ENCODE measurements at places on chromosomes 2 and 18. TPM values are rescaled to one million over a fixed set of nuclear protein-coding genes. Genes with fewer than 3 reads are reported as not detected.

Gene DCAF17
- 9.9 TPM for total RNA-seq

DNA sequence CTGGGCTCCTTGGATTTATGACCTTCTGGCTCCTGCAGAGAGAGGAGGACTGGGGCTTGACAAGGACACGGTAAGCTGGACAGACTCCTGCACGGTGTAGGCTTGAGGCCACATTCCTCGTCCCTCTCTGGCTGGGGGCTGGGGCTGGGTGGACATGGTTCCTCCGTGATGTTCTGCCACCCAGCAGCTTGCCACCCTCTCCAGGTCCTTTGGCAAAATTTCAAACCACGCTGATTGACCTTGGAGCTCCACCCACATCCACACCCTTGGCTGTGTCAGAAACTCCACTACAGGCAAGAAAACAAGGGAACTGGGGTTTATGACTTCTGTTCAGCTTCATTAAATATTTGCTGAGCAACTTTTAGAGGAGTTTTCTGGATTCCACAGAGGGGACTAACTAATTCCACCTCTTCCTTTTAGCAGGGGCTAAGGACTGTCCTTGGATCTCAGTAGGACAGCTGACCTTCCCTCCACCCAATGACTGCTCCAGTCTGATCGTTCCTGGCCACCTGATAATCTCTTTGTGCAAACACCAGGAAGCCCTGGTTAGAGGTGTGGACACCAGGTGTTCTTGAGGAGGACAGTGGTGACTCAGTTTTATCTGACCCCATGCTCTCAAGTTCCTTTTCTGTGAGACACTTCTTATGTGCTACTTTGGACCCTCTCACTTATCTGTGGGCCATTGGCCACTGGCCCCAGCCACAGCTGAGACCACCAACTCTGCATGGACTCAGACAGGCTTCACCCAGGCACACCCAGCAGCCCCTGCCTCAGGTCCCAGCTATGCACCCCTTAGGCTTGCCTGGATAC is 29.3 kb downstream of the GPR55 start:
- DNase-seq: no peak

DNA sequence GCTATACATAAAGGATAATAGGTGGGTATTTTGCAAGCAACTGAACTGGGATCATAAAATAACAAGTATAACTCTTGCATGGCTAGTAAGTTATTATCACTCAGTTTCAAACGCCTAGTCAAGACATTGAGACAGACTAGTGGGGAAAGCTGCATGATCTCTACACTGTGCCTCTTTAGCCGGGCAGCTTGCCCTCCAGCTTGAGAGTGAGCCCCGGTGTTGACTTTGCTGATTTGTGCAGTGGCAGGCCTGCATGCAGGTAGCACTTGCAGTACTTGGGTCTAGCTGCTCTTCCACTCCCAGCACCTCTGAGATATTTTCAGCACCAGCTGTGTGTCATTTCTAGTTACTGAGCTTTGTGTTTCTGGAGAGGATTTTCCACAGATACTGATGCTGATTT is 118.8 kb upstream of the DAPL1 start:
- DNase-seq: no peak

DNA sequence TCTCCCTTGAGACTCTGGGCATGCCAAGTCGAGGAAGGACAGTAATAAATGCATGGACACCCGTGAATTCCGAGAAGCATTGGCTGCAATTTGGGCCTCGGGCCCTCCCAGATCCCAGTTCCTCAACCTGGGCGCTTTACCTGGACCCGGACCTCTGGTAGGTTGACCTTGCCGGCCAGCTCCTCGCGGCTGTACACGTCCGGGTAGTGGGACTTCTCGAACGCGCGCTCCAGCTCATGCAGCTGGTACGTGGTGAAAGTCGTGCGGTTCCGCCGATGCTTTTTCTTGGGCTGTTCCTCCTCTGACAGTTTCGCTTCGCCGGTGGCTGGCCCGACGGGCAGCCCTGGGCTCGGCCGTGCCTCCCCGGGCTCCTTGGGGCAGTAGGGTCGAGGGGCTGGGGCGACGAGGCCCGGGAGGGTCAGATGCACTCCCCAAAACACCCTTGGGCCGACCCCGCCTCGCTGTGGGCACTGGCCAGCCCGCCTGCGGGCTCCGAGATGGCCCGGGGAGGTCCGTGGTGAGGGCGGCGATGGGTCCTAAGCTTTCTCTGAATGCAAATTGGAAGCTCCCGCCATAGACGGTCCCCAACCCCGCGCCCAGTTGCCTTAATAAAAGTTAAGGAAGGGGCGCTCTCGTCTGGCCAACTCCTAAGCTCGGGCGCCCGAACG is 899 bp downstream of the RAX start:
- no peak for DNase-seq

GRCh38 chr2:203718087-203718486 is 11.6 kb downstream of the CD28 start:
- no peak for DNase-seq

GRCh38 chr18:55856229-55856628 is 268.2 kb upstream of the TCF4 start:
- no peak for DNase-seq

DNA sequence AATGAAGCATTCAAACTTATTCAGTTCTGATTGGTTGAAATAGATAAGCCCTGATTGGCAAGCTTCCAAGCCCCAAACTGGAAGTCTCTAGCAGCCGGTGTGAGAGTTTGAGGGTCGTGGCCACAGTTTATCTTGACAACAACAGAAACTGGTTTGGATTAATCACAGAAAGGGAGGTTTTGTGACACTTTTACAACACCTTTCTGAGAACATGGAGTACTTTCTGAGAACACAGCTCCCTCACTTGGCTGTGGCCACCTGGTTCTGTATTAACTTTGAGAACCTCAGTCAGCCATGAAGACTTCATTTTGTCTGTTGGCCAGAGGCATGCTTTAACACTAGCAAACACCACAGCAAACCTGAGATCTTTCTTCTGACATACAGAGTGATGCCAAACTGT is 280.7 kb upstream of the VWC2L start:
- DNase-seq: no peak

Gene MYO1B
- total RNA-seq: 41.8 TPM

Gene GTF3C2
- total RNA-seq: 31.3 TPM

DNA sequence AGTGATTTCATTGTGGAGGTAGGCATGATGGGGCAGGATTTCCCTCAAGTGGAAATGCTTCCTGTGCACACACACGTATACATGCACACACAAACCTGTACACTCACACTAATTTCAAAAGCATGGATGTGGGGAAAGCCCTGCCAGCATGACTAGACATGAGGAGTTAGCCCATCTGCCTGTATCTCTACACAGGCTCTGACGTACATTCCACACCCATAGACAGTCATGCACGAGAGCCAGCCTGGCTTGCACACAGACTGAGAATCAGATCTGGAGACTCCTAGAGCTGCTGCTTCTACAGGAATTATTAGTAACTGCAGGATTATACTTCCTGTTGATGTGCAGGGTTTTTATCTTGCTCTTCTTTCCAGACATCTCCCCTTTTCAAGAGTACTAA is 27.3 kb upstream of the NFU1 start:
- DNase-seq: no peak

- DNase-seq: no peak
These were observed 32.7 kb downstream of the SIX3 start for GRCh38 chr2:44974064-44974715.

GRCh38 chr2:11410101-11410500 is 55.9 kb downstream of the E2F6 start:
- no peak for DNase-seq

- no peak for DNase-seq
These were observed 301.9 kb downstream of the LRRTM1 start for GRCh38 chr2:80002568-80003157.

DNA sequence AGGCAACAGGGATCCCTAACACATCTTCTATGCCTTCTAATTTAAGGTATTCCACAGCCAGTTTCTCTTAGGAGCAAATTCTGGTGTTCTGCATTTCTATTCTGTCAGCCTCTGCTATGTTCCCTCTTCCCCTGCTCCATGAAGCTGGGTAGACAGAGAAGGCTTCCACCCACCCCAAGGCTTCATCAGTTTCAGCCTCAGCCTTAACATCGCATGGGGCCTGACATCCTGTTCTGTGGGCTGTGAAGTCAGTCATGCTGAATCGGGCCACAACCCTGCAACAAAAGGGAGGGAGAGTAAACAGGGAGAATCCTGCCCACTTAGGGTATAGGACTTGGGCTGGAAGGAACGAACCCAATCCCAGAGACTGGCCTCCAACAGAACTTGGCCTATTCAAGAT is 70.6 kb upstream of the PPM1B start:
- no peak for DNase-seq

Gene MCEE
- total RNA-seq: 5.3 TPM

DNA sequence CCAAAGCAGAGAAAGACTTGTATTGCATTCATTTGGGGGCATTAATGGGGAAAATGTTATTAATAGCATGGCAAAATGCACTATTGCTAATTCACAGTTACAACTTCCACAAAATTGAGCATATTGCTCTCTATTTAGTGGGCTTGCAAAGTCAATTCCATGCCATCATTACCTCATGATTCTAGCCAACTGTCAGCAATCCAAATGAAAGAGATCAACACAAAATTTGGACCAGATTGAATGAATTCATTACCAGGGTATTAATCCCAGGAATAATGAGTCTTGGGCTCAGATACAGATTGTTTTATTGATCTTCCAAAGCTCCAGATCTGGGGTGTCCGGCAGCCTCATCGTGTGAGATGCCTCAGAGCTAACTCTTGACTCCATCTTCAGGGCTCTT is 38.3 kb downstream of the NXPH2 start:
- DNase-seq: no peak

GRCh38 chr2:176682278-176682677 is 413.0 kb downstream of the MTX2 start:
- DNase-seq: no peak

Gene WDSUB1
- 4.9 TPM for total RNA-seq

GRCh38 chr2:106886916-106887758 is 1.2 kb upstream of the ST6GAL2 start:
- DNase-seq: no peak

GRCh38 chr2:159262226-159262625 is 24.3 kb downstream of the WDSUB1 start:
- DNase-seq: no peak

Gene GCKR
- 0.56 TPM for total RNA-seq

Gene IL36B
- not detected for total RNA-seq

- DNase-seq: no peak
These were observed 332.0 kb downstream of the PIK3C3 start for GRCh38 chr18:42287047-42287446.

DNA sequence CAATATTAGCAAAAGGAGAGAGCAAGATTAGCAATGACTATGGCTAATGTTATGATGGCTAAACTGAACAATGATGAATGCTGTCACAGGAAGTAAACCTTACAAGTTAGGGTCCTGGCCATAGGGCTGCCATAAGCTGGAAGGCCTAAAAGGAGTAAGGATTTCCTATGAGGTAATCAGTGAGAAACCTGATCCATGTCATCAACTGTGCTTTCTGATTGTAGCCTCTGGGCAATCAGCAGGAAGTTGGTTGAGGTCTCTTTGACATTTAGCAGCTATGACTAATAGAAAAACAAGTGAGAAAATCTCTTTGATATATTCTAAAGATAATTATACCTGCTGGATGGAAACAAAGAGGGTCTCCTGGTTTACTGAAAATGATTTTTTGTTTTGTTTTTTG is 193.0 kb downstream of the RAB3GAP1 start:
- no peak for DNase-seq

DNA sequence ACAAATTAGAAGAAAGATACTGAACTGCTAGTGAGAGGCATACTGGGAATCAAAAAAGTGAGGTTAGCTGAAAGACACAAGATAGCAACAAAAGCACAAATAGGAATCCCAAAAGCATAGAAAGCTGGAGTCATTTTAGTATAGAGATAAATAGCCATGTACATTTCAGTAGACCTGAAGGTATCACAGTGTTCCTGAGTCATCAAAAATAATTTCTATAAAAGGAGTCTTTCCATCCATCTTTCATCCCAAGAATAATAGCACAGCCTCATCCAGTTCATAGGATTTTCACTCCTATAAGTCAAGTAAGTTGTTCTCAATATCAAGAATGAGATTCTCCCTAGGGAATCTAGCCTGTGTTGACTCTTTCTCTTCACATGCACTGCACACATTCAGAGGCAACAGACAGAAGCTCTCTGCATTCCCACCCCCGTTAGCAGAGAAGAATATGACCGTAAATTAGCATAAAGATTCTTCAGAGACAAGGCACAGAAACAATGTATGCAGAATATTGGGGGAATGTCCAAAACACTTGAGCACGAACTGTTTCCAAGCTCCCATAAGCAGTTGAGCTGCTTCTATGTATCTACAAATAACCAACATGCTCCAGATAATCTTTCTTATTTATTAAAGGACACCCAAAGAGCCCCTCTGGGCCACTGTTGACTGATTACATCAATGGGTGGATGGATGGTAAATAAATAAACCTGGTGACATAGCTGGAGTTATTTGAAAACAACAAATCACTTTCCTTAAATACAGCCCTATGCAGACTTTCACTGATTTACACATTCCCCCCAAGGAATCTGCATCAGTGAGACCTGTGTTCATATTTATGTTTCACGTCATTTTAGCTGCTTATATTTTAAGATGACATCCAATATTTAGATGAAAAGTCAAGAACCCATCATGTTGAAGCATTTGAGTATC is 174.5 kb upstream of the PKDCC start:
- DNase-seq: no peak

- no peak for DNase-seq
These were observed 330.6 kb upstream of the PIK3C3 start for GRCh38 chr18:41624460-41624859.

DNA sequence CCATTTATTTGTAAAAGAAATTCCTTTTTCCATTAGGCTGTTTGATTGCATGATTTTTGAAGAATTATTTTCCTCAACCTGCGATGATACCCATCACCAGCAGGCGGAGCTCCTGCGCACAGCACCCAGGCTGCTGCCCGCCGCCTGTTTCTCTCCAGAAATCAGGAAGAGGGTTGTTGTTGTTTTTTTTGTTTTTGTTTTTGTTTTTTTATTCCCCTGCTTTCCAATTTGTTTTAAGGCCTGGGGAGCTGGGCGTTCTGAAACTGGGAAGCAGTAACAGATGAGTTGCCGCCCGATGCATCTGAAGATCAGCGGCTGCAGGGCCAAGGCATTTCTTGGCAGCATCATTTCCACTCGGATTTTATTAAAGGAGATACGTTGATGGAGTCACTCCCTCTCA is 132.1 kb downstream of the MBP start:
- no peak for DNase-seq

Gene LHCGR
- total RNA-seq: 1.2 TPM

- DNase-seq: no peak
These were observed 3.3 kb downstream of the KIF3C start for GRCh38 chr2:25979001-25979400.

DNA sequence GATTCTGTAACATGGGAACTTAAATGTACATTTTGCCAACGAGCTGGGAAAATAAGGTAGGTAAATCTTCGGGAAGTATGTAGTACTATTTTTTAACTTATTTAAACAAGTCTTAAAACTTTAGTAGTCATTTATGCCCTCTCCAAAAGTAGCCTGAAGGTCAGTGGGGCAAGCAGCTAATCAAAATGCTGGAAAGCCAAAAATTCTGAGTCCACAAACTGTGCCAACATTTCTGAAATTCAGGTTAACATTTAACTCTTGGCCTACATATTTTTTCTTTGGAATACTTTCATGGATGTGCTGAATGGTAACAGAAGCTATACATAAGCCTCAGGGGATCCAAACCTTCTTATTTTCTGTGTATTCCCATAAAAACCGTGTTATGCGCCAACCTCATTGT is 26.3 kb downstream of the WDR75 start:
- no peak for DNase-seq

Data from omental fat pad (tissue), 4 donors.